ENCODE measurements at places on chromosomes 11 and 22.

DNA sequence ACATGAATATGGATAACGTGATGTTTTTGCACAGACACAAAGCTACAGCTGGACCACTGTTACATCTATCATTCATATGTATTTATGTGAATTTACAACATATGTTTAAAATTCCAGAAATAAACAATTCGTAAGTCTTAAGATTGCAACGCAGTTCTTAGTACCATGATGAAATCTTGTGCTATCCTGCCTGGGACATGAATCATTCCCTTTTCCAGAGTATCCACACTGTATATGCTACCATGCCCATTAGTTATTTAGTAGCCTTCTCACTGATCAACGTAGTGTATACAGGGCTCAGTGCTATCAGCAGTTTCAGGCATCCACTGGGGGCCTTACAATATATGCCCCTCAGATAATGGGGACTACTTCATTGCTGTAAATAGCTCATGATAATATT, 4.3 kb downstream of the ATL3 start:
- peak; percentile 78 for DNase-seq

GRCh38 chr22:45928726-45929368, 48.1 kb downstream of the WNT7B start:
- DNase-seq: no peak

GRCh38 chr11:118081241-118081958, 4.5 kb downstream of the TMPRSS4 start:
- DNase-seq: no peak

DNA sequence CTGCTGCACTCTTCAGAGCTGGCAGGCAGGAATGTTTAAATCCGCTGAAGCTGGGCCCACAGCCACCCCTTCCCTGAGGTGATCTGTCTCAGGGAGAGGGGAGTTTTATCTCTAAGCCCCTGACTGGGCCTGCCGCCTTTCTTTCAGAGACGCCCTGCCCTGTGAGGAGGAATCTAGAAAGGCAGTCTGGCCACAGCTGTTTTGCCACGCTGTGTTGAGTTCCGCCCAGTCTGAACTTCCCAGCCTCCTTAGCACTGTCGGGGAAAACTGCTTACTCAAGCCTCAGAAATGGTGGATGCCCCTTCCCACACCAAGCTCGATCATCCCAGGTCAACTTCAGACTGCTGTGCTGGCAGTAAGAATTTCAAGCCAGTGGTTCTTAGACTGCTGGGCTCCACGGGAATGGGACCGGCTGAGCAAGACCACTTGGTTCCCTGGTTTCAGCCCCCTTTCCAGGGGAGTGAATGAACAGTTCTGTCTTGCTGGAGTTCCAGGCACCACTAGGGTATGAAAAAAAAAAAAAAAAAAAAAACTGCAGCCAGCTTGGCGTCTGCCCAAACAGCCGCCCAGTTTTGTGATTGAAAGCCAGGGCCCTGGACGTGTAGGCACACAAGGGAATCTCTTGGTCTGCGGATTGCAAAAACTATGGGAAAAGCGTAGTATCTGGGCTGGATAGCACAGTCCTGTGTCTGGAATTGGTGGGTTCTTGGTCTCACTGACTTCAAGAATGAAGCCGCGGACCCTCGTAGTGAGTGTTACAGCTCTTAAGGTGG, 127.4 kb downstream of the SPON1 start:
- no peak for DNase-seq

GRCh38 chr11:62875698-62876478, 4.8 kb upstream of the SLC3A2 start:
- no peak for DNase-seq

DNA sequence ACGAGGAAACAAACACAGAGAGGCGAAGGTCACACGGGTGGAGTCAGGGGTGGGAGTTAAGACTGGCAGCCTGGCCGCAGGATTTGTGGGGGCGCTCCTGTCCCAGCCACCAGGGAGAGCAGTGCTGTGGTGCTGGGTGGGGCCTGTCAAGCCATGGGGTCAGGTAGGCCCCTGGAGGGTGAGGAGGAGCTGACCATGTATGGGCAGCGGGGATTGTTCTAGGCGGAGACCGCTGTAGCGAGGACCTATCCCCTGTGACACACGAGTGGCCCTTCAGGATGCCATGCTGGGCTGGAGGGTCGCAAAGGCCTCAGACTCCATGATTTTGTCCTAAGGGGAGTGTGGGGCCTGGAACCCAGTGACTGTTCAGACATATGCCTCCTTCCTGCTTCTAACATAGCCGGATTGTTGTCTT, 1.6 kb upstream of the RPS19BP1 start:
- no peak for DNase-seq

GRCh38 chr11:725624-726202, 19.7 kb downstream of the EPS8L2 start:
- DNase-seq: no peak

GRCh38 chr11:44186321-44186930, 90.9 kb downstream of the EXT2 start:
- no peak for DNase-seq

GRCh38 chr11:70637949-70638583, 239.7 kb downstream of the CTTN start:
- DNase-seq: no peak

GRCh38 chr22:35900483-35901168, 128.0 kb downstream of the RBFOX2 start:
- DNase-seq: peak; percentile 53

- DNase-seq: no peak
Observed at GRCh38 chr11:2574043-2574552, 125.7 kb downstream of the KCNQ1OT1 start.

GRCh38 chr11:26247340-26247739, 84.6 kb upstream of the ANO3 start:
- DNase-seq: peak; percentile 64

GRCh38 chr22:36737776-36738175, 34.2 kb upstream of the CACNG2 start:
- DNase-seq: no peak

DNA sequence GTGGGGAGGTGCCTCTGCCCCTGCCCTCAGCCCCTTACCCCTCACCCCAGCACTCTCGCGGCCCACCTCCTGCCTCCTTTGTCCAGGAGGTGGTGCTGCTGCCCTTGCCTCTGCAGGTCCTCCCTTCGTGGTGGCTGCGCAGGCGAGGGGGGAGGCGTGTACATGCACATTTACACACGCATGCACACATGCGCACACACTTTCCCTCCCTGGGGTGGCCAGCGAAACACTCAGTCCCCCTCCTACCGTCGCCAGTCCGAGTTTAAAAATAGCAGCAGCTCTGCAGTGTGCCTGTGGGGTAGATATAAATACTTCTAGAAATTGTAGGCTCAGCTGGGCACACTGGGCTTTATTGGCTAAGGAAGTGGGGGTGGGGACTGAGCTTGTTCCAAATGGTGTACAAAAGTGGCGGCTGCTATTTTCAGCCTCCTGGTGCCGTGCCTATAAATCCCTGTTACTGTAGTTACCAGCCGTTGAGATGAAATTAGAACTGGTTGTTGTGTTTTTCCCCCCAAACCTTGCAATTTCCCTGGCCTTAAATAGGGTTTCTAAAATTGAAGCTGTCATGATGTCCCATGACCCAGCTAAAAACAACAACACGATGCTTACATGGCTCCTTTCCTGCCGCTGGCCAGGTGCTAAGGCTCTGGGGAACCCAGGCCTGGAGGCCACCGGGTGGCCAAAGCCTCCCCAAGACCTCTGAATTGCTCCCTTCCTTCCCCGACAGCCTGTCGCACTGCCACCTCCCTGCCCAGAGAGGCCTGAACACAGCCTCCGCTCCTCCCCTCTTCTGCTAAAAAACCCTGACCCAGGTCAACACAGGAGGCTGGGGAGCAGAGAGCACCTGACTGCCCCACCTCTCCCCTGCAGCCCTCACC, 12.4 kb downstream of the PICK1 start:
- peak; percentile 24 for DNase-seq

DNA sequence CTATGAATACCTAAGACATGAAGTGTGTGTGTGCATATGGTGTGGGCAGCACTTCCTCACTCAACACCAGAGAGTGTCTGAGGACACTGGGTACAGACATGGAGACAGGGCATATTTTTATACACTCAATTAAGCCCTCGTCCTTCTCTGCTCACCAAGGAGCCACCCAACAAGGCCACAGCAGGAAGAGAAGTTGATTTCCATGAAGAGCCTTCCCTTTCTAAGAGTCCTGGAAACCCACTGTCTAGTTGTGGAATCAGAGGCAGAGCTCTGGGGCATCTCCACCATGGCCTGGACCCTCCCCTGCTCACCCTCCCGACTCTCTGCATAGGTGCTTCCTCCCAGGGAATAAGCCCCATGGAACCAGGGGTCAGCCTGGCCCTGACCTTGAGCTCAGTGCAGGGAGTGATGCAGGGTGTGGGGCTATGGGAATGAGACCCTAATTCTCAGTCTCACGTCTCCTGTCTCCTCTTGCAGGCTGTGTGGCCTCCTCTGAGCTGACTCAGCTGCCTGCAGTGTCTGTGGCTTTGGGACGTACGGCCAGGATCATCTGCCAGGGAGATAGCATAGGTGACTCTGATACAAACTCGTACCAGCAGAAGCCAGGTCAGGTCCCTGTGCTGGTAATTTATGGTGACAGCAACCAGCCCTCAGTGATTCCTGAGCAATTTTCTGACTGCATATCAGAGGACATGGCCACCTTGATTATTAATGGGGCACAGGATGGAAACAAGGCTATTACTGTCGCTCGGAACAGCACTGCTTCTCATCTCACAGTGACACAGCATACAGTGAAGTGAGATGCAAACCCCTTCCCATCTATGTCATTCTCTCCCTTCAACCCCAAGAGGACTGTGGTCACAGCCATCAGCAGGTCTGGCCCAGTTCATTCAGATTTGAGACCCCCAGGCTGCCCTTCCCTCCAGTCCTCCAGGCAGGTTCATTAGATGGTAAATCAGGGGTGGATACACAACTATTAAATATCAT, 14.6 kb upstream of the IGLL5 start:
- no peak for DNase-seq

DNA sequence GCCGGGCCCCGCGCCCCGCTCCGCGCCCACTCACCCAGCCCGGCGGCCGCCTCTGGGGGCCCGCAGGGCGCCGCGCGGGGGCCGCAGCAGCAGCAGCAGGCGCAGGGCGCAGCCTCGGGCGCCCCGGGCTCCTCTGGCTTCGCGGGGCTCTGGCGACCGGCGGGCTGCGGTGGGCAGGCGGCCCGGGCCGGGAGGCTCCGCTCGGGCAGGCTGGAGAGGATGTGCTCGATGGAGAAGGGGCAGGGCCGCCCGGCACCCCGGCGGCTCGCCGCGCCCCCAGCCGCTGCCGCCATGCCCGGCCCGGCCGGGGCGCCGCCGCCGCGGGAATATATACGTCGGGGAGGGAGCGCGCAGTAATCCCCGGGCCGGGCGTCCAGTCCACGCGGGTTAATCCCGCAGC, at the start of gene GSC2:
Gene GSC2 (minus strand): TSS at position 302 of the 400 bp plus-strand sequence. CDS start 9 bp downstream, at position 293.
- DNase-seq: no peak

DNA sequence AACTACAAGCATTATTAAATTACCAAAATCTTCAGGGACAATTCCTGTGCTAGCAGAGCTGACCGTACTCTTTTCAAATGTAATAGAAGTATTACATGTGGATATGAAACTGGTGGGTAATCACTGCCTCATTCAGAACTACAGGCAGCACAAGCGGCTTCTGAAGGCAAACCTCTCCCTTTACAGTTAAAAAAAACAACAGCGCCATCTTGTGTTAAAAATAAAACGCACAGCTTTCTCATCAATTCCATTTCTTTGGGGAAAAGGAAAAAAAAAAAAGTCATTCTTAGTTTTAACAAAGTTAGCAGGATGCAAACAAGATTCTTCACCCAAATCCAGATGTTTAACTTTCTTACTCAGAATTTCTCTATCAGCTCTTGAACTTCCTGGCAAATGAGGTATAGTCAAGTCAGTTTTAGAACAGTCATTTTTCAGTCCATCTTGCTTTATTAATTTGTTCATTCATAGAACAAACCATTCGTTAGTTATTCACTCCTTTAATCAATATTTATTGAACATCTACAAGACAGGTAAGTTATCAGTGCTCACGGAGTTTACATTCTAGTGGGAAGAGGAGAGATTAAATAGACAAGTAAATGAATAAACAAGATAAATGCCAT, 331.8 kb upstream of the MPPED2 start:
- DNase-seq: peak; percentile 78

- peak; percentile 58 for DNase-seq
Observed at GRCh38 chr22:44024288-44024921, at the start of gene PARVB. TSS of gene PARVB (plus strand) at chr22:44024302. CDS start at chr22:44024340, 38 bp downstream.

- peak; percentile 93 for DNase-seq
Observed at GRCh38 chr11:59144579-59145345, 2.1 kb downstream of the FAM111A start.

- DNase-seq: peak; percentile 89
Observed at GRCh38 chr11:118488480-118489109, 38.7 kb upstream of the TTC36 start.

- DNase-seq: no peak
Observed at GRCh38 chr11:66636411-66636810, 2.1 kb upstream of the RBM4 start.

DNA sequence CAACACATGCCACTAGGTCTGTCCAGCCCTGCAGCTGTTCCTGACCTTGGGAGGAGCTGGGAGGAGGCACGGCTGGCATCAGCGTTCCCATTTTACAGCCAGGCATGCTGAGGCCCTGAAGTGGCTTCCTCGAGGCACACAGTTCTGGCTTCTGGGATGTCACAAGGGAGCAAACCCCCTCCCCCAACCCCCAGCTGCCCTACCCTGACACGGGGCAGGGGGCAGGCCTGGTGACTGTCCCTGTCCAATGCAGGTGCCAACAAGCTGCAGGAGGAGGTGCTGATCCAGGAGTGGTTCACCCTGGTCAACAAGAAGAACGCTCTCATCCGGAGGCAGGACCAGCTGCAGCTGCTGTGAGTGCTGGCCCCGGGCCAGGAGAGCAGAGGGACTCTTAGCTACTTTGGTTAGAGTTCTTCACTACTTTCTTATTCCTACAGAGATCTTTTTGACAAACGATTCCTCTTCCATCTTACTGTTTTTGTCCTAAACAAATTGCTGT, 5.3 kb downstream of the KCNK7 start:
- DNase-seq: no peak

- DNase-seq: peak; percentile 92
Observed at GRCh38 chr11:73257342-73258103, 14.6 kb upstream of the P2RY6 start.

DNA sequence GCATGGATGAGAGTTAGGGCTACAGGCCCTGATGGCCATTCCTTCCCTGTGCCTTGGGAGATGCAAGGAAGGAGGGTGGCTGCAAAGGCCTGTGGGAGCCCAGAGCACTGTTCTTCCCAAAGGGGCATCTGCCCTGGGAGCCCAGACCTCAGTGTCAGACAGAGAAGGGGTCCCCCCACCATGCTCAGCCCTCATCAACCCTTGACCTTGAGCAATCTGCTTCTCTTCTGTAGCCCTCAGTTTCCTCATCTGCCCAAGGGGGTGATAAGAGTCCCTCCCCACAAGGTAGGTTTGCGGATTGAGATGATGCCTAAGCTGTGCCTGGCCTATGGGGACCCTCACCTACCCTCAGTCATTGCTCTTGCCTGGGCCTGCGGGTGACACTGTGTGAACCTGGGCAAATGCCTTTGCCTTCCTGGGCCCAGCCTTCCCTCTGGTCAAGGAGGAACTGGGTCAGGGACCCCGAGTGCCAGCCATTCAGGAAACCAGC, 47.5 kb downstream of the IGLL5 start:
- no peak for DNase-seq

- no peak for DNase-seq
Observed at GRCh38 chr22:44460691-44461375, 37.2 kb downstream of the RTL6 start.
